GM23338 (cell line): ENCODE measurements at places on chromosomes 16 and 17. TPM values are rescaled to one million over a fixed set of nuclear protein-coding genes. Genes with fewer than 3 reads are reported as not detected.

DNA sequence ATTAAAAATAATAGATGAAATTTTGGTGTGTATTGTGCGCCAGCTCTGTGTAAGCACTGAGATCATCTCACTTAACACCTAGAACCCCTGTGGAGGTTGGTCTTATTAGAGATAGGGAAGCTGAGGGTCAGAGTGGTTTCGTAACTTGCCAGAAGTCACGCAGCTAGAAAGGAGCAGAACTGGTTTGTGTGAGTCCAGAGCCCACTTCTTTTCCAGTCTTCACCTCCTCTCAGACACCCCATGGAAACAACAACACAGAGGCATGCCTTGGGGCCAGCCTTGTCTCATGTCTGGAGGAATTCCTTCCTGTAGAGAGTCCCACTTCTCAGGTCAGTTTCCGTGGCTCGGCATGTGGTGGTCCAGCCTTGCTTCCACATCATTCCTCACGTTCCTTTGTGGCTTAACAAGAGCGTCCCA, 16.5 kb downstream of the YPEL2 start:
- no peaks in the 10 kb centered on the region for H3K27me3 ChIP-seq
- H3K4me3 ChIP-seq, result no peak overlapping the region
- H3K27ac ChIP-seq, result no peak overlapping the region
- DNase-seq, result no peak
- H3K4me1 ChIP-seq, result no peaks in the 10 kb centered on the region; the same call in 1 of the 2 replicates

DNA sequence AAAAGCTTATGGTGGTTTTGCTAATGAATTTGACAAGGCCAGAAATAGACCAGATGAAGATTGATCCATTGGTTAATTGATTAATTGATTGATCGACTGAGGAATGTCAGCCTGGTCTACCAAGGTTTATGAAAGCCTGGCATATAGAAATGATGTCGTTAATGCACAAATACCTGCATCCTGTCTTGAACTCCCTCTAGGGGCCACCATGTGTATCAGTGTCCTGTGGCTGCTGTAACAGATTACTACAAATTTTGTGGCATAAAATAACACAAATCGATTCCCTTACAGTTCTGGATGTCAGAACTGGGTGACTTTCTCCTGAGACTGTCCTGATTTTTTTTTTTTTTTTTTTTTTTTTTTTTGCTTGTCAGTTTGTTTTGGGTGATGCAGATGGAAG, 553.2 kb downstream of the MAF start:
- no peaks in the 10 kb centered on the region for H3K27me3 ChIP-seq
- peak; percentile 50 for DNase-seq
- H3K4me1 ChIP-seq, result 0 out of 2 replicates have a peak, but pooled peaks cover 9% of the 10 kb centered on the region
- no peaks in the 10 kb centered on the region for H3K36me3 ChIP-seq
- H3K27ac ChIP-seq, result no peak overlapping the region

GRCh38 chr16:51327001-51327400, 175.9 kb upstream of the SALL1 start:
- no peaks in the 10 kb centered on the region for H3K36me3 ChIP-seq
- no peak overlapping the region for H3K27ac ChIP-seq
- no peak for DNase-seq
- no peak overlapping the region for H3K4me3 ChIP-seq
- no peaks in the 10 kb centered on the region for H3K4me1 ChIP-seq

DNA sequence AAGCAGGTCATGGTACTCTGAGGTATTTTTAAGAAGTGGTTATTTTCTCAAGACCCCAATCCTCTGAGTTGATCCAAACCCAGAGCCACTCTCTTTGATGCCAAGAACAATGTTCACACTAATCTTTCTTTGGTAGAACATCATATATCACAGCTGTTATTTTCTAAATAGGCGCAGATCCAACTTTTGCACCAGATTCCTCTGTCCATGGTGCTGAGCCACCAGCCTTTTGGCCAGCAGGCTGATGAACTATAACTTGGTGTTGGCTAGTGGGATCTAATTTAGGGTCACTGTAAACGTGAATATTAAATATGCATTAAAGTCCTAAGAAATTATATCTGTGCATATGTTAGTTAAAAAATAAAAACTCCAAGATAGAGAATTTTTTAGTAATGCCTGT, 7.0 kb upstream of the ZKSCAN2 start:
- DNase-seq, result peak; percentile 20
- no peaks in the 10 kb centered on the region for H3K27me3 ChIP-seq
- H3K4me3 ChIP-seq, result no peak overlapping the region
- H3K27ac ChIP-seq, result no peak overlapping the region

SDR42E1 gene
- 0.03 and 0.04 TPM in 2 replicates for total RNA-seq

DNA sequence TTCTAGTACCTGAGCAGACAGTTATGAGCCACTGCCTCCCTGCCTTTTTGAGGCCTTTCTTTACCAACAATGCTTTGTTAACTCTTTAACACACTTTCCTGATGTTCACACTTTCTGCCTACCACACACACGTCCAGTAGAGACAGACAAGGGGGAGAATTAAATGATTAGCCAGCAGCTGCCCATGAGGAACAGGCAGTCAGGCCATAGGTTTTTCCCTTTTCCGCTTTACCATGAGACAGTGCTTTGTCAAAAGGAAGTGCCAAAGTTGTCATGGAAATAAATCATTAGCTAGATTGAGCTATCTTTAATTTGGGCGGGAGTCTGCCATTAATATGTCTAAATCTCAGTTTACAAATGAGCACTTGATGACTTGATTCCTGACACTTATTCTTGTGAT, 102.1 kb downstream of the PITPNC1 start:
- no peak for DNase-seq
- H3K4me3 ChIP-seq, result no peak overlapping the region
- H3K4me1 ChIP-seq, result peaks cover 22% of the 10 kb centered on the region
- no peaks in the 10 kb centered on the region for H3K36me3 ChIP-seq
- no peaks in the 10 kb centered on the region for H3K27me3 ChIP-seq

GRCh38 chr16:53115773-53116172, 61.0 kb downstream of the CHD9 start:
- no peaks in the 10 kb centered on the region for H3K4me1 ChIP-seq
- H3K4me3 ChIP-seq, result no peak overlapping the region
- no peak for DNase-seq
- no peaks in the 10 kb centered on the region for H3K36me3 ChIP-seq
- no peak overlapping the region for H3K27ac ChIP-seq
- H3K27me3 ChIP-seq, result no peaks in the 10 kb centered on the region

GRCh38 chr16:48408688-48409087, 23.5 kb upstream of the SIAH1 start:
- H3K4me3 ChIP-seq, result no peak overlapping the region
- H3K27ac ChIP-seq, result no peak overlapping the region
- peaks cover 6% of the 10 kb centered on the region; the same call in 1 of the 2 replicates for H3K4me1 ChIP-seq
- no peak for DNase-seq
- no peaks in the 10 kb centered on the region for H3K36me3 ChIP-seq
- H3K27me3 ChIP-seq, result no peaks in the 10 kb centered on the region

DNA sequence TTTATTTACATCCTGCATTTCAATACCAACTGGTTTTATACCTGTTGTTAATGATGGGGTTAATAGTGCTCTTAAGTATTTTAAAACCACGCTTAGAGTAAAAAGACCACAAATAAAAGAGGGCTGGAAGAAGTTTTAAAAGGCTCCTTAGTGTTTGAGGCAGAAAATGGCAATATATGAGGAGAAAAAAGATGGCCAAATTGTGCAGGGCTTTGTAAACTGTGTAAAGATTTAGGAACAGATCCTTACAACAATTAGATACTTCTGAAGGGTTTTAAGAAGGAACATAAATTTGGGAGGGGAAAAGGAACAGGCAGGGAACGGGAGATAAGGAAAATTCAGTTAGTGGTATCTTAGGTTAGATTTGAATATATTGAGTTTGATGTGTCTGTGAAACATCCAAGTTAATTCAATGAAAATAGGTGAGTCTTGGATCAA, 12.7 kb downstream of the CDC27 start:
- no peaks in the 10 kb centered on the region for H3K27me3 ChIP-seq
- 0 out of 2 replicates have a peak, but pooled peaks cover 6% of the 10 kb centered on the region for H3K36me3 ChIP-seq
- H3K4me1 ChIP-seq, result peaks cover 19% of the 10 kb centered on the region
- no peak overlapping the region for H3K4me3 ChIP-seq
- no peak for DNase-seq
